ENCODE measurements at places on chromosomes 12 and 14. TPM values are rescaled to one million over a fixed set of nuclear protein-coding genes. Genes with fewer than 3 reads are reported as not detected.

The RASSF8 gene
- total RNA-seq = 40.2 TPM

The SLC17A8 gene
- 0.26 TPM for total RNA-seq

The ADCY4 gene
- total RNA-seq = 2.4 TPM

The MUCL1 gene
- not detected for total RNA-seq

The OAS3 gene
- total RNA-seq = 1.6 TPM

The RARG gene
- 69.7 TPM for total RNA-seq

The CCDC177 gene
- 2.1 TPM for total RNA-seq

The TSPAN8 gene
- total RNA-seq = 0.16 TPM

The ACADS gene
- total RNA-seq = 11.6 TPM

The NANOG gene
- 330 TPM for total RNA-seq

The SYT1 gene
- 34.7 TPM for total RNA-seq

The ARF6 gene
- 51.9 TPM for total RNA-seq

The ZC2HC1C gene
- total RNA-seq = 1.3 TPM

The PTPRQ gene
- not detected for total RNA-seq

The CEBPE gene
- not detected for total RNA-seq

The TOMM20L gene
- total RNA-seq = not detected

The EML5 gene
- 1.2 TPM for total RNA-seq

The HOXC4 gene
- total RNA-seq = 0.14 TPM

The ZNF384 gene
- total RNA-seq = 63.8 TPM

The DLGAP5 gene
- 141 TPM for total RNA-seq

The NEMP1 gene
- 39.6 TPM for total RNA-seq

The FAM234B gene
- total RNA-seq = 28.6 TPM

The TAS2R42 gene
- total RNA-seq = not detected

The POMT2 gene
- 35.2 TPM for total RNA-seq

The TSPAN19 gene
- total RNA-seq = not detected

The GPR84 gene
- total RNA-seq = not detected

The SLC41A2 gene
- total RNA-seq = 3.8 TPM

The ZNF605 gene
- 21.1 TPM for total RNA-seq

The MFAP5 gene
- total RNA-seq = not detected

The TMEM63C gene
- 8.8 TPM for total RNA-seq

The TIGAR gene
- 18.0 TPM for total RNA-seq

The RIN3 gene
- 3.0 TPM for total RNA-seq

The CCDC196 gene
- not detected for total RNA-seq

The SLC38A1 gene
- total RNA-seq = 136 TPM

The COL2A1 gene
- total RNA-seq = 24.3 TPM

The MYF6 gene
- total RNA-seq = 0.15 TPM

The KRT86 gene
- total RNA-seq = 0.18 TPM

The KMT2D gene
- 100 TPM for total RNA-seq

The FBXW8 gene
- 15.6 TPM for total RNA-seq

The TDG gene
- 32.6 TPM for total RNA-seq

The SLC10A1 gene
- not detected for total RNA-seq

The KLRC3 gene
- total RNA-seq = not detected

The SRRM4 gene
- 0.96 TPM for total RNA-seq

The PRPH gene
- total RNA-seq = 1.7 TPM

The EAPP gene
- 24.4 TPM for total RNA-seq

The CD27 gene
- total RNA-seq = 0.34 TPM

Data from WTC11 (cell line).